Psoas muscle (tissue), 8 donors: ENCODE measurements at places on chromosomes 4 and X. TPM values are rescaled to one million over a fixed set of nuclear protein-coding genes. Genes with fewer than 3 reads are reported as not detected.

DNA sequence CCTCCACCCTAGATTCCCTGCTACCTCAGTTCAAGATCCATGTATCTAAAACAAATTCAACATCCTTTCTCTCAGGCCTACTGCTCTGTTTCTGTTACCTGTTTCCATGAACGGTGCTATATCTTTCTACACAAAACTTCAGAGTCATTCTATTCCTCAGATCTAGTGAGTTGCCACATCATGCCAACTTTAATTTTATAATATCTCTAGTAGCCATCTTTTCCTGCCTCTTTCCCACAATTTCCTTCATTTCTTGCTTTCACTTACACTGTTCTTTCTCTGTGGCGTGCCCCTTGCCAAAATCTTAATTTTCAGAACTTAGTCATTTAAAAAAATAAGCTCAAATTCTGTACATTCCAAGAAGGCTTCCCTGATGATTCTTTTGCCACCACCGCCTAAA is 15.2 kb downstream of the GUCY1A1 start:
- DNase-seq = no peak

- DNase-seq = no peak
Measured at GRCh38 chrX:56800801-56801200, 71.8 kb downstream of the NBDY start.

FAM9B gene
- not detected for polyA plus RNA-seq

- no peak for DNase-seq
Measured at GRCh38 chrX:34900691-34901090, 41.9 kb upstream of the FAM47B start.

MTNR1A gene
- not detected for polyA plus RNA-seq

DNA sequence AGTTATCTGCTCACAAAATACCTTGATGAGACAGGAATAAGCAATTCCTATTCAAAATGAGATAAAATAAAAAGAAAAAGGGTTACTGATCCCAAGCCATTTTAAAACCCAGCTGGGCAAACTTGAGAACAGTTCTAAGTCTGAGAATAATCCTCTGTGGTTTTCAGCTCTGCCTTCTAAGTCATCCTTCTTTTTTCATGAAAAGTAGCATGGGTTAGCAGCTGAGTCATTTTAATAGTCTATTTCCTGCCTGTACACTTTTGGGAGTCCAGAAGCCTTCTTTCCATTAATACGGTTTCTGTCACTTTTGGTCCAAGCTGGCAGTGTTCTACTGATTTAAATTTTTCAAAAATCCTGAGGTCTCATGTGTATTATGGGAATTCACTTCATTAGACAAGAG is 374.3 kb downstream of the IQCM start:
- DNase-seq = no peak

GRCh38 chr4:41142376-41143310 is 71.7 kb downstream of the APBB2 start:
- DNase-seq = peak; percentile 63

DNA sequence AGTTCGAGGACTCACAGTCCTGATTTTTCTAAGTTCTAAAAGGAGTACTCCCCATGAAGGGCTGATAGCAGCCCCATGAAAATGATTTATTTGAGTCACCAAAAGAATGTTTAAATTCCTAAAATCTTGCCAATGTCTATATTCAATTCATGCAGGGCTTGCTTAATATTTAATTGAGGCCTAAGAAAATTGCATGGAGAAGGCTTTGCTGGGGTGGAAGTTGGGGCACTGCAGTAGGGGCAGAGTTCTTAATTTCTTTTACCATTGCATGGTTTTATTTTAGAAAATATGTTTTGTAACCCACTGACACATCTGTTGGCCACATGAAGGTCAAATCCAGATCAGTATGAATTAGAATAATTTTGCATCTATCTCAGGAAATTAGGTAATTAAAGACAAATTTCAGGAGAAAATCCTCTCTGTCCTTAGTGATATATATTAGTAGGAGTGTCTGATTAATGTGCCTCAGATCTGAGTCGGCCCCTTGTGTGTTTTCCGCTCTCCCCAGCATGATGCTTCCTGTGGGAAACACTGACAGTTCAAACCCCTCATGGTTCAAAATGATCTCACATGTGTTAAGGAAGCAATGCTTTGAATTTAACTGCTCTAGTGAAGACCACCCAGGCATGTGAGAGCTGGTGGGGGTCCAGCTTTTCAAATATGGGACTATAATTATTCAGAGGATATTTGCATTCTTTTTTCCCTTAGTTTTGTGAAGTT is 54.0 kb upstream of the EGFL6 start:
- DNase-seq = no peak

GRCh38 chr4:39937683-39938268 is 39.9 kb downstream of the PDS5A start:
- no peak for DNase-seq

DNA sequence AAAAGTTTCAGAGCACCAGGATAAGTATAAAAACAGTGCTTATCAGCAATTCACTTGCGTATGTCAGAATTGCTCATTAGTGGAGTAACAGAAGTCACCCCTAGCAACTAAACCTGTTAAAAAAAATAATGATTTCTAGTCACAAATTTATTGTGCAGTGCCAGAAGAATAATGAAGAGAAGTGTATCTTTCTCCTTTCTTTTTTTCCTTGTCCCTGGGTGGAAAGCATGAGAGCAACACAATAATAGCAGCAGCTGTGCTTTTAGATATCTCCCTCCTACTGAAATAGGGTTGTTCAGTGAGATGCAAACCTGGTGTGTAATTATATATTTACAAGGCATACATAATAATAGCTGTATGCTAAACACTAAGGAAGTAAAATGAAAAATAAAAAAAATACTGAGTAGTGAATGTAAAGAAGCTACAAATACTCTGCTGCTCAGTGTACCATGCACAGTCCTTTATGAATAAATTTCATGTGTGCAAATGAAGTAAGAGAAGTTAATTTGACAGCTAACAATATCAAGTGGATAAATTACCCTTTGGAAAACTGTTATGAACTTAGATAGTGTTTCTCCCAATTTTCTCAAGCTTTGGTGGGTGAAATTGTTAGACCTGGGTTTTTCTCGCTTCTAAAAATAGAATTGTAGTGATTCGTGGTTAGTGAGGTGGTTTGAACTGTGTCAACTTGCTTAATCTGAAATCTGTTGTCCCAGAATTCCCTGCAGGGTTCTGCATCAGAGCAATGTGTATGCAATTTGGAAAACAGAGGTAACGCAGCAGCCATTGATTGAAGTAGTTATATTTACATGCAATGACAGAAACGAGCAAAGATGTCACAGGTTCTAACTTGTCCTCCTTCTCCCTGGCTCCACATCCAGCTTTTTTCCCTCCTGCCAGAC is 125.7 kb upstream of the NDST3 start:
- no peak for DNase-seq

- no peak for DNase-seq
Measured at GRCh38 chr4:174746710-174747109, 82.3 kb downstream of the GLRA3 start.

- DNase-seq = no peak
Measured at GRCh38 chr4:183337349-183337748, 15.1 kb upstream of the CLDN24 start.

- DNase-seq = no peak
Measured at GRCh38 chrX:151821226-151821625, 86.7 kb downstream of the CNGA2 start.

LRCH2 gene
- 0.26 TPM for polyA plus RNA-seq

- no peak for DNase-seq
Measured at GRCh38 chr4:803884-804283, 22.0 kb downstream of the CPLX1 start.

ABLIM2 gene
- polyA plus RNA-seq = 123 TPM

RHOXF2B gene
- polyA plus RNA-seq = not detected

DNA sequence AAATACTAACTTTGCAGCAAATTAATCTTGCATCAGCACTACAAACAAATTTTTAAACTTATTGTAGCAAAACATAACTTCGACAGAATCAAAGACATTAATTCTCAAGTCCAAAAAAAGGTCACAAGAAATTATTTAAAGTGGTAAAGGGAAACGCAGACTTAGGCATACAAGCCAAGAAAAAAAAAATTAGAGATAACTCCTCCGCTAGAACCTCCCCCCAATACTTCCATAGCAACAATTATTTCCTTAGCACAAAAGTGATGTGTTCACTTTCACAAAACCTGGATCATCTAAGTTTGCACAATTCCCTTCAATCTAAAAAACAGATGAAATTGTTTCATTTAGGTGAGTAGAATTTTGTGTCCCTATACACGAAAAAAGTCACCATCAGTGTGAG is 1.1 kb downstream of the LRBA start:
- DNase-seq = no peak

NRK gene
- polyA plus RNA-seq = 0.03 TPM

TMEM271 gene
- not detected for polyA plus RNA-seq

IL15 gene
- polyA plus RNA-seq = 1.8 TPM

IL2 gene
- polyA plus RNA-seq = not detected

AFM gene
- polyA plus RNA-seq = not detected

DNA sequence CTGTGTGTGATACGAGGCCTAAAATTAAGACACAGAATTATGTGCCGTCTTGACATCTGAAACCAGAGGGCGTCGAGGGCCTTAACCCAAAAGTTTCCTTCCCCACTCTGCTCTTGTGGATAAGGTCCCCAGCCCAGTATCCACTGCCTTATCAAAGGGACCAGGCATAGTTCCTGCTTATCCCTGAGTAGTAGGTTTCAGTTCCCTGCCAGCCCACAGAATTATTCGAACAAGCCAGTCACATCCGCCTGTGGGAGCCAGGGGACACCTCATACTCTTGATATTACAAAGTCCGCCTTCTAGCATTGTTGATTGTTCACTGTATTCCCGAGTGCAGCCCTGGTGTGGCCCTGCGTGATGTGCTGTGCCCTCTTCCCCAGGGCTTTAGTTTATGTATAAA is 5.4 kb upstream of the MMRN1 start:
- DNase-seq = no peak

PAGE1 gene
- not detected for polyA plus RNA-seq

GRCh38 chrX:45699158-45699557 is 498.5 kb upstream of the DIPK2B start:
- DNase-seq = no peak

DNA sequence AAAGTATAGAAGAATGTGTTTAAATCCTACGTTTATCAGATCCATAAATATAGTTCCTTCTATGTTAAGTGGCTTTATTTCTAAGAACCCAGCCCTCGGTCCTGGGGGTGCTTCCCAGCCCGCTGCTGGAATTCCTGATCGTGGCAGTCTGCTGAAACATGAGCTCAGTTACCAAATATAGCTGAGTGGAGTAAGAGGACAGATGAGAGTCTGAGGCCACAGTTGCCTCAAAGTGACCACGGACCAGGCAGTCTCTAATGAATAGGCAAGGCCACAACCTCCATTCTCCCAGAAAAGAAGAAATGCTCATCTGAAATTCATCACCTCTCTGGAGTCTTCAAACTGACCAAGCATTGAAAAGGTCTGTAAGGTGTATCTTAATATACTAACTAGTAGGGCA is at the start of gene PALLD:
PALLD (plus strand) TSS at position 219 of the 400 bp plus-strand sequence.
- DNase-seq = peak; percentile 67

DNA sequence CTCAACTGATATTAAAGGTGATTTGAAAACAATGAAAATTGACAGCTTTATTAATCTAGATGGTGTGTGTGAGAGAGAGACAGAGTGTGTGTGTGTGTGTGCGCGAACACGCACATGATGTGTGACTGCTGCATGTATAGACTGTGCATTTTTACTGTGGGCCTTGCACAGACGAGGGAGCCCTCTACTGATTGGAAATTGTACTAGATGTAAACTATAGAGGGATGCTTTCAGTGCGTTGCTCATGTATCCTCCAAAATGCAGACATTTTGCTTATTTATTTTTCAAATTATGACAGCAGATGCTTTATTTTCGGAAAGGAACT is 168.4 kb upstream of the GK2 start:
- no peak for DNase-seq
